ENCODE measurements at places on chromosomes 3 and 15. TPM values are rescaled to one million over a fixed set of nuclear protein-coding genes. Genes with fewer than 3 reads are reported as not detected.

CASR gene
- total RNA-seq = not detected

CGGBP1 gene
- 46.2 TPM for total RNA-seq

IGF2BP2 gene
- total RNA-seq = 5.3 TPM

GRCh38 chr3:107942951-107943749 lies 147.7 kb downstream of the CD47 start:
- H3K27me3 ChIP-seq = no peaks in the 10 kb centered on the region
- no peak overlapping the region for H3K27ac ChIP-seq
- H3K4me3 ChIP-seq = no peak overlapping the region
- no peaks in the 10 kb centered on the region for H3K4me1 ChIP-seq
- no peak for DNase-seq

NFKBIZ gene
- total RNA-seq = 12.5 TPM
